ENCODE measurements at places on chromosomes 13 and 19.

- no peak for DNase-seq
Measured at GRCh38 chr13:30125422-30126073, 181.8 kb downstream of the KATNAL1 start.

- no peak for DNase-seq
Measured at GRCh38 chr19:47012617-47013016, 7.0 kb upstream of the NPAS1 start.

- no peak for DNase-seq
Measured at GRCh38 chr13:32254416-32254815, 60.7 kb downstream of the ZAR1L start.

GRCh38 chr13:26682606-26683005 lies 78.0 kb downstream of the GPR12 start:
- DNase-seq, result no peak

DNA sequence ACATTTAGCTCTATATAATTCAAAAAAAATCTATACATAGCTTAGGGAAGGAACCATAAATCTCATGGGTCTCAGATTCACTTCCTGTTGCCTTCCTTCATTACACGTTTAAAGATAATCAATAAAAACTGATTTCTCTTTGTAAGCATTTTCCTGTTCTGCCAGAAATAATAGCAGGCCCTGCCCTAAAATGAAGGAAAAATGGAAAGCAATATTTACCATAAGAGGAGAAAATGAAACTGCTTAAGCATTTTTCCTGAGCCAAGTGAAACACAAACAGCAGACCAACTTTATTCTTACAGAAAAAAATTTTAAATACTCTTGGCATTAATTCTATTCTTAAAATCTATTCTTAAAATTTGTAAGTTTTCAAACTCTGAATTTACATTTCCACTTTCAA lies 4.0 kb downstream of the LHFPL6 start:
- no peak for DNase-seq

DNA sequence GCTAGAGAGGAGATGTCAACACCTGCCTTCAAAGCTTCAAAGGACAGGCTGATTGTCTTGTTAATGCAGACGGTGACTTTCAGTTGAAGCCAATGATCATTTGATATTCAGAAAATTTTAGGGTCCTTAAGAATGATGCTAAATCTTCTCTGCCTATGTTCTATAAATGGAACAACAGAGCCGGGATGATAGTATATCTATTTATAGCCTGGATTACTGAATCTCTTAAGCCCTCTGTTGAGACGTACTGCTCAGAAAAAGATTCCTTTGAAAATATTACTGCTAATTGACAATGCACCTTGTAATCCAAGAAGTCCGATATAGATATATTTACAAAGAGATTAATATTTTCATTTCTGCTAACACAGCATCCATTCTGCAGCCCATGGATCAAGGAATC lies 35.8 kb upstream of the LMO7 start:
- no peak for DNase-seq
